ENCODE measurements at places on chromosomes 3 and 15.

GRCh38 chr3:11076711-11077110, 77.6 kb upstream of the HRH1 start:
- no peaks in the 10 kb centered on the region for H3K4me1 ChIP-seq
- DNase-seq: no peak
- no peak overlapping the region for H3K4me3 ChIP-seq

- no peak for DNase-seq
- H3K27me3 ChIP-seq: no peaks in the 10 kb centered on the region
- no peak overlapping the region for H3K4me3 ChIP-seq
- H3K36me3 ChIP-seq: no peaks in the 10 kb centered on the region
- H3K4me1 ChIP-seq: no peaks in the 10 kb centered on the region
Measured at GRCh38 chr15:79529157-79529785, 97.1 kb downstream of the MINAR1 start.

DNA sequence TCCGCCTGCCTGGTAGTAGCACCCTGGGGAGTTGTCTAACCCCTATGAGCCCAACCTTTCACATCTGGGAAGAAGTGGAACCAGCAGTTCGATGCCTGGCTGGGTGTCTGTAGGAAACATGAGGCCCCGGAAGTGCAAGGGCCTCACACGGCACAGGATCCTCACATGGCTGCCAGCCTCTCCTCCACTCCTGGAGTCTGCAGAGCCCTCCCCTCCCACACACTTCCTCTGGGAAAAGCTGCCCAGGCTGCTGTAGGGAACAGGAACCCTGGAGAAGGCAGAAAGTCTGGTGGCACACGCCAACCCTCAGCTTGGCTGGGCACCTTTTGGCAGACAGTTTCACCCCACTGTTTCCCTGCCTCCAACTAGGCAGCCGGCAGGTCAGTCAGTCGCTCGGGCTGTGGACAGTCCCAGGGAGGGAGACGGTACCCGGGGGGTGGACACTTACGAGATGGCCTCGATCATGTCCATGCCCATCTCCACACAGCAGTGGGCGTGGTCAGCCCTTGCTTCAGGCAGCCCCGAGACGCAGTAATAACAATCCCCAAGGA, 118.4 kb downstream of the ADCY5 start:
- no peak overlapping the region for H3K4me3 ChIP-seq
- H3K4me1 ChIP-seq: no peaks in the 10 kb centered on the region
- H3K27ac ChIP-seq: no peak overlapping the region
- H3K27me3 ChIP-seq: no peaks in the 10 kb centered on the region

- H3K27ac ChIP-seq: no peak overlapping the region
- no peak for DNase-seq
- H3K36me3 ChIP-seq: no peaks in the 10 kb centered on the region
- no peaks in the 10 kb centered on the region for H3K27me3 ChIP-seq
Measured at GRCh38 chr3:179958759-179959158, 78.0 kb downstream of the PEX5L start.

DNA sequence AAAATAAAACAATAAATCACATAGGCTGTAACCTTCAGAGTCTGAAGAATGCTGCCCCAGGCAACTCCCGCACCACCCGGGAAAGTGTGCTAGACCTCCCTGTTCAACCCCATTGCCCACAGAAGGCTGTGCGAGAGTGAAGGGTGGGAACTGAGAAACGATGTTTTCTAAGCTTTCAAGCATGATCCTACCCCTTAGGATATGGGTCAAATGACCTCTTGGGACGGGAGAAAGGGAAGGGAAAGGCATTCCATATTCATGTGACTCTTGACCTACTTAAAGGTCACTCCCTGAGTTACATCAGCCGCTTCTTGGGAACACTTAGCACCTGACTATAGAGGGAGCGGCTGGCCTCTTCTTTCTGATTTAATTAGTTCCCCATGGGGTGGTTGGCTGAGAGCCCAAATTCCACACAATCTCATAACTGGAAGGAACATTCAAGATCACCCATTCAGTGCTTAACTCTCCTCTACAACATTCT, 114.7 kb upstream of the SLC24A5 start:
- H3K4me3 ChIP-seq: no peak overlapping the region
- H3K4me1 ChIP-seq: no peaks in the 10 kb centered on the region
- no peaks in the 10 kb centered on the region for H3K27me3 ChIP-seq
- H3K27ac ChIP-seq: no peak overlapping the region
- no peaks in the 10 kb centered on the region for H3K36me3 ChIP-seq
- DNase-seq: no peak

GRCh38 chr3:156630081-156630772, 44.2 kb upstream of the TIPARP start:
- peak overlapping the region; percentile 37 for H3K27ac ChIP-seq
- no peaks in the 10 kb centered on the region for H3K27me3 ChIP-seq
- no peak for DNase-seq
- H3K36me3 ChIP-seq: no peaks in the 10 kb centered on the region
- no peak overlapping the region for H3K4me3 ChIP-seq

GRCh38 chr15:27747997-27748396, 351.1 kb downstream of the OCA2 start:
- H3K4me3 ChIP-seq: no peak overlapping the region
- no peak for DNase-seq
- no peaks in the 10 kb centered on the region for H3K27me3 ChIP-seq
- no peak overlapping the region for H3K27ac ChIP-seq
- no peaks in the 10 kb centered on the region for H3K36me3 ChIP-seq

DNA sequence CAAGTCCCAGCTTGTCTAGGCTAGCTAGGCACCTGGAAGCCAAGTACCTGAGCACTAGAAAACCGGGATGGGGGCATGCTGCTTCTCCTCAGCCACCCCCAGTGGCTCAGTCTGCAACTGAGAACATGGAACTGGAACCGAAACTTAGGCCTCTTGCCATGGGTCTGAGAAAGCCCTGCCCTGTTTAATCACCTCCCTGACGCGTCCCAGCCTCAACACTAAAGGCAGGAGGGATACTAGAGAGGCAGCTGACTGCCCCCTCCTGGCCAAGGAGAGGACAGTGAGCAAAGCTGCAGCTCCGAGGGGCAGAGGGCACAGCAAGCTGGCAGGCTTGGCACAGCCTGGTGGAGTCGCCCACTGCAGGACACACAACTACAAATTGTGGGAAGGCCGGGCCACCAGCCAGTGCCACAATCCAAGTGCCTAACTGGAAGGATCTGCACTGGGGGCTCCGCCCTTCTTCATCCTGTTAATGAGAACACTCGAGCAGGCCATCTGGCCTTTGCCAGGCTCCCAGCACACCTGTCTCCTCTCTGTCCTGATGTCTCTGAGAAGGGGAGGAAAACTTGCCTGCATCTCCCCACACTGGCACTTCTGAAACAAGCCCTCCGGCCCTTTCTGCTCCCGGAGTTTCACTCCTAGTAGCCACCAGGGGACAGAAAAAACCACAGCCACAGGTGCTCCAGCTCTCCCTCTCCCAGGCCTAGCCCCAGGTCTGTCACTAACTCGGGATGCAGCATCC, 53.7 kb downstream of the BDH1 start:
- DNase-seq: peak; percentile 33
- H3K27me3 ChIP-seq: no peaks in the 10 kb centered on the region
- no peak overlapping the region for H3K4me3 ChIP-seq
- no peaks in the 10 kb centered on the region for H3K36me3 ChIP-seq

DNA sequence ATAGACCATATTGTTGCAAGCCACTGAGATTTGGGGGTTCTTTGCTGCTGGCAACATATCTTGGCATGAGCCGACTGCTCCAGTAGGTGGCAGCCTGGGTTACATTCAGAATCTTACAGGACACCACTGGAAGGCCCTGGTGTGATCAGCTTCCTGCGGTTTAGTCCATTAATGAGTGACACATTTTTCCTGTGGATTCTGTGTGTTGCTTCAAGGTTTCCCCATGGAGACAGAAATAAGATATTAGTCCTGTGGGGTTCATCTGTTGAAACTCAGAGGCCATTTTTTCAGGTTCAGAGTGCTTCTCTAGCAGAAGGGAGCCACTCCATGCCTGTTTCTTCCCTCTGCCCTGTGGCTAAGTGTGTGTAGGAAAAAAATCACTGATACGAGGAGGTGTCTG, 116.2 kb downstream of the MFSD1 start:
- DNase-seq: peak; percentile 37
- H3K27ac ChIP-seq: no peak overlapping the region
- no peak overlapping the region for H3K4me3 ChIP-seq
- H3K27me3 ChIP-seq: no peaks in the 10 kb centered on the region
- no peaks in the 10 kb centered on the region for H3K4me1 ChIP-seq

GRCh38 chr15:37740623-37741141, 193.8 kb upstream of the TMCO5A start:
- no peak overlapping the region for H3K27ac ChIP-seq
- no peak overlapping the region for H3K4me3 ChIP-seq
- no peaks in the 10 kb centered on the region for H3K36me3 ChIP-seq
- no peak for DNase-seq
- H3K27me3 ChIP-seq: no peaks in the 10 kb centered on the region
- H3K4me1 ChIP-seq: no peaks in the 10 kb centered on the region

GRCh38 chr3:104190681-104191080, 1176.0 kb upstream of the ALCAM start:
- H3K4me1 ChIP-seq: no peaks in the 10 kb centered on the region
- H3K27me3 ChIP-seq: no peaks in the 10 kb centered on the region
- DNase-seq: no peak

- no peaks in the 10 kb centered on the region for H3K27me3 ChIP-seq
- peaks cover 13% of the 10 kb centered on the region for H3K4me1 ChIP-seq
- peaks cover 4% of the 10 kb centered on the region for H3K36me3 ChIP-seq
- H3K27ac ChIP-seq: peak overlapping the region; percentile 39
- DNase-seq: no peak
- H3K4me3 ChIP-seq: no peak overlapping the region
Measured at GRCh38 chr3:8516047-8516661, 14.5 kb downstream of the LMCD1 start.

DNA sequence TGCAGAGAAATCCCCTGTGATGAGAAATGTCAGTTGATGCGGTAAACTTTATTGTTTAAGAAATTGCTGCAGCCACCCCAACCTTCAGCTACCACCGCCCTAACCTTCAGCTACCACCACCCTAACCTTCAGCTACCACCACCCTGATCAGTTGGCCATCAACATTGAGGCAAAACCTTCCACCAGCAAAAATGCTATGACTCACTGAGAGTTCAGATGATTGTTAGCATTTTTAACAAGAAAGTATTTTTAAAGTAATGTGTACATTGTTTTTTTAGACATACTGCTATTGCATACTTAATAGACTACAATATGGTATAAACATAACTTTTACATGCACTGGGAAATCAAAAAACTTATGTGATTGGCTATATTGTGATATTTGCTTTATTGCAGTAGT, 30.0 kb downstream of the U2SURP start:
- H3K36me3 ChIP-seq: peaks cover 52% of the 10 kb centered on the region
- H3K27ac ChIP-seq: no peak overlapping the region
- no peak overlapping the region for H3K4me3 ChIP-seq
- no peak for DNase-seq
- peaks cover 6% of the 10 kb centered on the region for H3K4me1 ChIP-seq

- H3K4me3 ChIP-seq: no peak overlapping the region
- H3K27me3 ChIP-seq: no peaks in the 10 kb centered on the region
- H3K36me3 ChIP-seq: peaks cover 12% of the 10 kb centered on the region
- H3K4me1 ChIP-seq: no peaks in the 10 kb centered on the region
Measured at GRCh38 chr15:80945605-80946004, 44.0 kb downstream of the MESD start.

DNA sequence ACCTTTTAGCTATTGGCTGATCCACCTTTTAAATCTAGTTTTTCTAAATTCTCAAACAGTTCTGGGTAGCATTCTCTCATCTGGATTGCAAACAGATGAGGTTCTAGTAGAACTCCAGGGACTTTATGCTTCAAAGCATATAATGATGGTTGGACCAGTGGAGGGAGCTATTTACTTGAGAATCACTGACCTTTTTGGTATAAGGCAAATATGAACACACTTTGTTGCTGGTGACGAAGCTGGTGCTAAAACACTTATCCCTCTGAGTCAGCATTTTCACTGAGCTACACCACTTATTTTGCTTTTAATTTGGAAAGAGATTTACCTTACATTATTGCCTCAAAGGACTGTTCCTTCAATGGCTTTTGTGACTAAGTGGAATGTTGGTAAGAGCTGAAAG, 58.6 kb upstream of the SLITRK3 start:
- no peaks in the 10 kb centered on the region for H3K36me3 ChIP-seq
- no peak overlapping the region for H3K27ac ChIP-seq
- no peak overlapping the region for H3K4me3 ChIP-seq
- DNase-seq: peak; percentile 74

DNA sequence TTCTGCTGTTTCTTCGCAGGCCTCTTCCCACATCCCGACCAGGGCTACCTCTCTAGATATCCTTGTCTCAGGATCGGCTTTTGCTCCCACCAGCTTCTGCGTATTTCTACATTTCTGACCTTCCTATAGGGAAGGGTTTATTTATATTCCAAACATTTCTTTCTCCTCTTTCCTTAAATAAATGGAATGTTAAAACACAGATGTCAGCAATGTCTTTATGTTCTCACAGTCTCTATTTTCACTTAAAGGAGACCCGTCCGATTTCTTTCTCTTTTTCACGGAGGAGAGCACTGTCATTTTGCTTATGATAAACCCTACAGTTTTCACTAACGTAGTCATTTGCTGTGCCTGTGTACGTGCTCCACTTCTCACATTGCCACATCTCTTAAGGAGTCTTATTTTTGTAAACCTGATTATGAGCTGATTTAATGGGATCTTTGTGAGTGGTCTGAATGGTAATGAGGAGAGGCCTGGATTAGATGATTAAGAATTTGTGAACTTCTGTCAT, 630 bp downstream of the KIF15 start:
- peak overlapping the region; percentile 49 for H3K4me3 ChIP-seq
- peaks cover 9% of the 10 kb centered on the region for H3K4me1 ChIP-seq

GRCh38 chr15:32936283-32936918, 218.6 kb downstream of the GREM1 start:
- no peaks in the 10 kb centered on the region for H3K36me3 ChIP-seq
- no peak overlapping the region for H3K27ac ChIP-seq
- H3K4me1 ChIP-seq: no peaks in the 10 kb centered on the region
- H3K4me3 ChIP-seq: no peak overlapping the region

GRCh38 chr3:125591116-125591760, 4.1 kb downstream of the OSBPL11 start:
- no peak overlapping the region for H3K4me3 ChIP-seq
- H3K27ac ChIP-seq: no peak overlapping the region
- H3K4me1 ChIP-seq: peaks cover 6% of the 10 kb centered on the region
- no peaks in the 10 kb centered on the region for H3K27me3 ChIP-seq

- H3K36me3 ChIP-seq: no peaks in the 10 kb centered on the region
- no peak overlapping the region for H3K27ac ChIP-seq
- H3K4me1 ChIP-seq: no peaks in the 10 kb centered on the region
- DNase-seq: no peak
- H3K4me3 ChIP-seq: no peak overlapping the region
Measured at GRCh38 chr3:65635657-65636056, 403.1 kb downstream of the MAGI1 start.

DNA sequence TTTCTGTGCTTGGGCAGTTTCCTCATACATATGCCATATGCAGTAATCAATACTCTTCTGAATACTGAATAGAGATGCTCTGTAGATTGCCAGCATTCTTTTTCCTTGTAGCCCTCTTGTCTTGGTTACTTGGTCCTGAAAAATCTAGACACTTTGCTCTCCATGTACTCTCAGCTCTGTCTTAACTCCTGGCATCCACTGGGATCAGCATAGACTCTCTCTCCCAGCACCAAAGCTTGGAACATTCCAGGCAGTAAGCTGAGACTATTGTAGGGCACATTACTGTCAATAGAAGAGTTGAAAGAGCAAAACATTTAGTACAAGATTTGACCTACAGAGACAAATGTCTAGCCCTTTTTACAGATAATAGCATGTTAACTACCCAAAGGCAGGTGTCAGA, 1100.3 kb downstream of the TBL1XR1 start:
- H3K36me3 ChIP-seq: no peaks in the 10 kb centered on the region
- DNase-seq: no peak
- H3K27me3 ChIP-seq: no peaks in the 10 kb centered on the region
- H3K4me1 ChIP-seq: no peaks in the 10 kb centered on the region
- no peak overlapping the region for H3K27ac ChIP-seq

- H3K4me1 ChIP-seq: no peaks in the 10 kb centered on the region
- H3K27me3 ChIP-seq: peaks cover 2% of the 10 kb centered on the region
- H3K27ac ChIP-seq: no peak overlapping the region
- no peak for DNase-seq
- no peak overlapping the region for H3K4me3 ChIP-seq
Measured at GRCh38 chr3:54604495-54604894, 323.4 kb downstream of the LRTM1 start.

Data from lung (tissue), 17 donors.